GM10248 (cell line): ENCODE measurements at places on chromosomes 1 and 21.

- DNase-seq: no peak
Measured at GRCh38 chr1:92679980-92680379, 104.9 kb downstream of the EVI5 start.

GRCh38 chr1:228279011-228279721 is 71.3 kb downstream of the OBSCN start:
- DNase-seq: no peak

DNA sequence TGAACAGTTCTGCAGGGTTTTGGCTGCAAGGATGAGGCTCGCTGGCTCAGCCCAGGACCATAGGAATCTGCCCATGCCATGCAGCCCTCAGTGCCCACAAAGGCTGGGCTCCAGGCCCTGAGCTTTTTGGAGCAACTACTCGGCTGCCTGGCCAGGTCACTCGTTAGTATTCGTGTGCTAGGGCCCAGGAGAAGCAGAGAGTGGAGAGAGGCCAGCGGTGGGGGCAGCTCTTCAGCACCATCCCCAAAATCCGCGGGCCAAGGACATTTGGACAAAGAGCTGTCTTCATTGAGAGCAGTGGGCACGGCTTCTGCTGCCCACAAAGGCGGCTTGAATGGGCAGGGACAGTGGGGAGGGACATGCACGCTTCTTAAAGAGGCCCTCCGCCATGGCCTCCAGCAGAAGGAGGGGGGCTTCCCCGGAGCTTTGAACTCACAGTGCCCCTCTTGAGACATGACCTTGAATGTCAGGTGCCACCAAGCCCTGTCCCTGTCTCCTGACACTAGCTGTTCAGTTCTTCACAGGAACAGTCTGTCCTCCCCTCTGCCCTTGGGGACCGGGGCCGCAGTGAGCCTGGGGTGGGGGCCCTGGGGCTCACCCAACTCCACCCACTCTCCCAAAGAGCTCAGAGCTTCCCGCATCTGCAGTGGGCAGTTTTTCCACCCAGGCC is 106.1 kb upstream of the ARHGEF16 start:
- DNase-seq: no peak

- DNase-seq: no peak
Measured at GRCh38 chr1:243507001-243507671, 251.3 kb downstream of the SDCCAG8 start.

- no peak for DNase-seq
Measured at GRCh38 chr1:12177999-12178441, 11.2 kb downstream of the TNFRSF1B start.

GRCh38 chr1:234578735-234579134 is 31.2 kb downstream of the IRF2BP2 start:
- no peak for DNase-seq

- no peak for DNase-seq
Measured at GRCh38 chr21:43771199-43771675, 4.9 kb downstream of the CSTB start.

DNA sequence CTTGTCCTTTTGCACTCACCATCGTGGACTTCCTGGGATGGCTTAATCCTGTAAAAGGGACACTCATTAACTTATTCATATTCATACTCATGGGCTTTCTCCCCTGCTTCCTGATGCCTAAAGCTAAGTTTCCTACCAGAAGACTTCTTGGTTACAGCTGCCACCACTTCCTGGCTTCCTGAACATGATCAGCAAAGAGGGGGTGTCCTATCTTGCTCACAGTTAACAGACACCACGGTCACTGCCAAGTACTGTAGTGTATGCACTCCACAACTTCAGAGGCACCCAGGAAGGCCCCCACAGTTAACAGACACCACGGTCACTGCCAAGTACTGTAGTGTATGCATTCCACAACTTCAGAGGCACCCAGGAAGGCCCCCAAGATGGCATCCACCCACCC is 177.8 kb downstream of the SIPA1L2 start:
- DNase-seq: no peak

DNA sequence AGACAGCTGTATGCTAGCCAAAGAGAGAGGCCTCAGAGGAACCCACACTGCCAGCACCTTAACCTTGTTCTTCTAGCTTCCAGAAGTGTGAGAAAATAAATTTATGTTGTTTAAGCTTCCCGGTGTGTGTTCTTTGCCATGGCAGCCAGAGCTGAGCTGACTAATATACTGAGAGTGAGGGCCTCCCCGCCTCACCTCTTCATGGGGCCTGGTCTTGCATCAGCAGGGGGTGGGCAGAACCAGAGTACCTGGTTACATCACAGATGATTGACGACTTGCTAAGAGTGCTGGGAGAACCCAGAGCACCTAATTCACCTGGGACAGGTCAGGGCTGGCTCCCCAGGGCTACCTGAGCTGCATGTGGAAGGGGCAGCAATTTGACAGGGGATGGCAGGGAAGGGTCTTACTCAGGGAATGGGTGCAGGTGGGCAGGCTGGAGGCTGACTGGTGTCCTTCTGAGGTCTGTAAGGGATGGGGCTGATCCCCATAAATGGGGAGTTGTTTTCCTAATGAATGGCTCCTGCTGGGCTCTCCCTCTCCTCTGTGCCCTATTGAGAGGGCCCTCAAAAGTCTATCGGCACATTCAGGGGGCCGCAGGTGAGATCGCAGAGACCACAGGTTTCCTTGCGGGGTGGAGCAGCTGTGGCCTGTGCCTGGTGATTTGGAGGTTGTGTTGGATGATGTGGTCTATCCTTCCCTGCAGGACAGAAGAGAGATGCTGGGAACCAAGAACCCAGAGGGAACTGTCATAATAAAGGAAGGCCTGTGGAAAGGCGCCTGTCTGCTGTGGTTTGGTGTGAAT is 60.6 kb upstream of the ETV3 start:
- DNase-seq: no peak

- DNase-seq: no peak
Measured at GRCh38 chr21:36159356-36159921, 2.8 kb downstream of the DOP1B start.

DNA sequence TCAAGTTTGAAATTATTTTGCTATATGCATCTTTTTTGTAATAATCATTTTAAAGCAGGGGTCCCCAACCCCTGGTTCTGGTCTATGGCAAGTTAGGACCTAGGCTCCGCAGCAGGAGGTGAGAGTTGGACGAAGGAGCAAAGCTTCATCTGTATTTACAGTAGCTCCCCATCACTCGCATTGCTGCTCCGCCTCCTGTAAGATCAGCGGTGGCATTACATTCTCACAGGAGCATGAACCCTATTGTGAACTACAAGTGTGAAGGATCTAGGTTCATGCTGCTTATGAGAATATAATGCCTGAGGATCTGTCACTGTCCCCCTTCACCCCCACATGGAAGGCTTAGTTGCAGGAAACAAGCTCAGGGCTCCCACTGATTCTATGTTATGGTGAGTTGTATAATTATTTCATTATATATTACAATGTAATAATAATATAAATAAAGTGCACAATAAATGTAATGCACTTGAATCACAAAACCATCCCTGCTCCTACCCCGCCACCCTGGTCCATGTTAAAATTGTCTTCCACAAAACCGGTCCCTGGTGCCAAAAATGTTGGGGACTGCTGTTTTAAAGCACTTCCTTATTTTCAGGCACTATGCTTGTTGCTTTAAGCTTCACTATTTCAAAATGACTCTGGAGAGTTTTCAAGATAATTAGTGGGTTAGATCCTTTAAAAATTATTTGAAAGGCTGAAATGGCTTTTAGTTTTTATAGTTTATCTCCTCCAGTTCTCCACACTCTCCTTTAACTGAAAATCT is 74.8 kb downstream of the PLA2G4A start:
- DNase-seq: no peak

- DNase-seq: no peak
Measured at GRCh38 chr1:25006770-25007169, 76.7 kb upstream of the RUNX3 start.

- no peak for DNase-seq
Measured at GRCh38 chr1:55367273-55367672, 152.1 kb upstream of the USP24 start.

DNA sequence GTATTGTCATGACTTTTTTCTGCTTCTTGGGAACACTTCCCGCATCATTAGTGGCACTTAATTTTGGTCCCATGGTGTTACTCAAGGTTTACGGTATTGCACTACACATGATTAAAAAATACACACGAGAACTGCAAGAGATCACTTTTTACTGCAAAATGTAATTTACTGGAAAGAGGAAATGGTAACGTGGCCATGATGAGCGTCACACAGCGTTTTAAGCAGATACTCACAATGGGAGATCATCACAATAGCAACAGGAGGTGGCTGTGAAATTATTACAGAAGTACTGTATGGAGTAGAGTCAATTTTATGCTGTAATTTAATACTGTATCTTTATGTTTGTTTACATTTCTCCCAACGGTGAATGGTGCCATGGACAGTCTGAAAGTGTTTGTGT is 1510.3 kb downstream of the AMY1C start:
- no peak for DNase-seq

DNA sequence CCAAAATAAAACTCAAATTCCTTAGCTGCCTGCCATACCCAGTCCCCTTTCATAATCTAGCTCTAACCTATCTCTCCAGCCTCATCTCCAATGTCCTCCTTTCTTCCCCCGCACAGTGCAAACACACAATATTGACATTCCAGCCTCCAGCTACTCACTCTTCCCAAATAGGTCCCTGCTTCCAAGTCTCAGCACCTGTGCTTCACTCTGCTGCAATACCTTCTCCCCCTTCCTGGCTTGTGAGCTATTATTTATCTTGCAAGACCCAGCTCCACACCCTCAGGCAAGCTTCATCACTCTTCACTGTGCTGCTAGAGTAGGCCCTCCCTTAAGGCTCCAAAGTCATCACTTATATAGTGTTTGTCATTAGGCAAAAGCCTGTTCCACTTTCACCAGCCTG is 9.7 kb downstream of the PLPP3 start:
- no peak for DNase-seq

GRCh38 chr1:95282518-95282895 is 48.5 kb downstream of the RWDD3 start:
- DNase-seq: no peak

- DNase-seq: peak; percentile 15
Measured at GRCh38 chr1:75265792-75266191, 131.6 kb downstream of the LHX8 start.

DNA sequence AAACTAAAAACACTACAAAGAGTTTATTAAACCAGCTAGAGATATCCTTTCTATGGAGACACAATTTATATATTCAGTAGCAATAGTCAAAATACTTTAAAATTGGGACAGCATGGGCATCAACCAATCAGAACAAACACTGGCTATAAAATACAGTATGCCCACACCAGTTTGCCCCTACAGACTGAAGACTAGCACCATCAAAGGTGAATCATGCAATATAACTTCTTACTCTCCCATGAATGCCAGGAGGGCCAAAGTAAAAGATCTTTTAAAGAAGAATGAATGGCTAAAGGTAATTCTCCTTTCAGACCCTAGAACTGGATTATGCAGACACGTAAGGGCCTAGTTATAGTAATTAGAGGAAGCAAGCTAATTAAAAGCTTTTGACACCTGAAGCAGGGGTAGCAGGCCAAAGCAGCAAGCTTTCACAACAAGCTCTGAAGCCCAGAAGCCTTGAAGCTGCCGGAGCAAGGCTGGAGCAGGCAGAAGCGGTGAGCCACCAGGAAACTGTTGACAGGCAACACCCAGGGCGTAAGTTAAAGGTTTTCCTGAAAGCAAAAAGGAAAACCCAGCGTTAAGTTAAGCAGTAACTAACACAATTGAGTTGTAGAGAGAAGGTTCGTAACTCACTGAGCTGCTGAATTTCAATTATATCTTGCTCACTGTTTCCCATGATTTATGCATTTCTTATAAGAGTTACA is 99.3 kb downstream of the CDC42BPA start:
- DNase-seq: no peak

DNA sequence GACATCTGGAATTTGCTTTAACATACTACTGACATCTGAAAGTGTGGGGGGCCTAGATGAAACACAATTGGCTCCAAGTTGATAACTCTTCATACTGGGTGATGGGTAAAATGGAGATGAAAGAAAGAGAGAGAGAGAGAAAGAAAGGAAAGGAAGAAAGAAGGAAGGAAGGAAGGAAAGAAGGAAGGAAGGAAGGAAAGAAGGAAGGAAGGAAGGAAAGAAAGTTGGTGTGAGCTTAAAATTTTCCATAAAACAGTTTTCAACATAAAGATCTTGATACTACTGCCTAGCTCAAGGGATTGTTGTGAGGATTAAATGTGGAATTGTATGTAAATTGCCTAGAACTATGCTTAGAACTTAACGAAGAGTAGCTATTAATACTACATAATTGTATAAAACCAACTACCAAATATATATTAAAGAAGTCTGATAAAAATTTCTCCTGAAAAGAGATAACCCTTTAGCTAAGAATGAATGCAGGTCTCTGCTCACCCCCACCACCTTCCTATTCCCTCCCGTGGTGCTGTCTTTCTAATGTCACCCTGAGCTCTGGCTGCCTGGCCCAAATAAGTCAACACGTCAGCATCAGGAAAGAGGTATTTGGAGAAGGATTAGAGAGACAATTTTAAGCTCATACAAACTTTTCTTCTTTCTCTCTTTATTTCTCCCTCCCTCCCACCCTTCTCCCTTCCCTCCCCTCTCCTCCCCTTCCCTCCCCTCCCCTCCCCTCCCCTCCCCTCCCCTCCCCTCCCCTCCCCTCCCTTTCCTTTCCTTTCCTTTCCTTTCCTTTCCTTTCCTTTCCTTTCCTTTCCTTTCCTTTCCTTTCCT is 89.3 kb upstream of the SGIP1 start:
- no peak for DNase-seq

- DNase-seq: no peak
Measured at GRCh38 chr1:90711696-90712095, 5.4 kb downstream of the BARHL2 start.

DNA sequence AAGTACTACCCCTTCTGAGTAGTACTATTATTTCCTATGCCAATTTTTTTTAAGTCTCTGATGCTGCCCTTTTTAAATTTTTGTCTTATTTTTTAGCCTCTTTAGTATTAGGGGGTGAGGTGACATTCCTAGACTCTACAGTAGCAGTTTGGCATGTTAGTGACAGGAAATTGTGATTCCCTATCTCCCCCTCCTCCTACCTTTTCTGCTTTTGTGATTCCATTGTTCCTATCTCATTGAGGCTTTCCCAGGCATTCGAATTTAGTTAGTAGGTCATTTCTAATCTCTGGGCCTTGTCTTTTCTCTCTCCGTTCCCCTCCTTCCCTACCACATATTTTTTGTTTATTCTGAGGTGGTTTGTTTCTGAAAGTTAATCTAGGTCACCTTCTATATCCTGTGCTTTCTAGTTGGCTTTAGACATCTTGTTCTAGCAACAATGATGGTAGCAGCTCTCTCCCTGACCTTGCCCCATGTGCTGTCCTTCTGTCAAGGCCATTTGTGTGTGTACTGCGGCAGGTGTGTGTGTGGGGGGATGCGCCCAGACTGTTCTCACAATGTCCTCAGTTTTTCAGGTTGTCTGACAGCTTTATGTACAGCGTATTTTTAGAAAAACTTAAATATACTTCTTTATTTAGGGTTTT is 21.5 kb downstream of the SEMA6C start:
- no peak for DNase-seq
